ENCODE measurements at places on chromosomes 4 and X.

DNA sequence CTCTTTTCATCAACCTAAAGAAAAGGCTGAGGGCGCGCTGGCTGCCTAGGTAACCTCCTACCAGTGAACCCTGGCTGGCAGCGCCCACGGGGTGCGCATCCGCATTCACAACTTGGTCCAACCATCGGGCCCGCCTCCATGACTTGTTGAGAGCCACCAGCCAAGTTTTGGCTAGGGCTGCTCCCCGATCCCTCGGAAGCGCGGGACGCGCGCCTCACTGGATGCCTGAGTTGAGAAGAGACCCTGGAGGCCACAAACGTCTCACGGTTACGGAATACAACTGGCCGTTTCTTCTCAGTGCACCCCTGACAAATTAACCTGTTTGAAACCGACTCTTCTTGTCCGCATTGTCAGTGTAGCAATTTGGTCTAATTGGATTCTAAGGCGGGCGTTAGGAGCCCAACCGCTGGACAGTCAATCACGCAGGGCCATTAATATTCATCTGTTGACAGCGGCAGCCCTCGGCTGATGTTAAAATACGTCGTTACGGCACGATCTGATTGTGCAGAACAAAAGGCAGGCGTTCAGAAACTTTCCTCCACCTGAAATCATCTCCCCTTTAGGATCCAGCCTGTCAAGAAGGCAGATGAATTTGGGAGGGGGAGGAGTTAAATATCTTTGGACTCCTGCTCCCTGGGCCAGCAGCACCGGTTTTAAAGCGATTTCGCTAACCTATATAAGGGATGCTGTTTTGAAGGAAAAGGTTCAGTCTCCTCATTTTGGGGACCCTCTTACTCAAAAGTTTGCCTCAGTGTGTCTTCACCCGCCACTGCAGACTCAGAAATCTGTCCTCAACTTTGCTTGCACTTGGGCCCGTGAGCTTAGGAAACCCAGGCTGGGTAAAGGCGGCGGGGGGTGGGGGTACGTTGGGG, 1.2 kb downstream of the GPC3 start:
- no peak for DNase-seq

- no peak for DNase-seq
Measured at GRCh38 chr4:53321151-53321983, 44.5 kb downstream of the SCFD2 start.

DNA sequence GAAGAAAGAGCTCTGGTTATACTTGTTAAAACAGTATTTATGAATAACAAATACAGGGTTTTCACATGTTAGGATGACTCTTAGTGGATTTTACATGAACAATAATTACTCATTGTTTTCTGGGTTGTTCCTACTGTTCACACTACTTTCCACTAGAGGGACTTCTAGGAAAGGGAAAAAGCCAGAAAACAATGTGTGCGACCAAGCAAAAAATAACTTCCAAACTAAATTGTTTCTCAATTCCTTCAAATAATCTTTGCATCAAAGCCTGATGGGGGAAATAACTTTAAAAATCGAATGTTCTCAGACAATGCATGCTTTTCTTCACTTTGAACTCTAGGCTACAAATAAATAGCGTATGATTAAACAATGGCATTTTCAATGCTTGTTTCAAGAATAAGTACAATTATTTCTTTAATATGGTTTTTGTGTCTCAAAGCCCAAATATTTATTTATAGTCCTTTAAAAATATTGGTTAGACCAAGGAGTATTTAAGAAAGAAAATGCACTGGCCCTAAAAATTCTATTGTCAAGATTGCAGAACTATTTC, 72.1 kb upstream of the ETNPPL start:
- DNase-seq = no peak

GRCh38 chr4:124903995-124904722, 191.6 kb upstream of the ANKRD50 start:
- DNase-seq = no peak

DNA sequence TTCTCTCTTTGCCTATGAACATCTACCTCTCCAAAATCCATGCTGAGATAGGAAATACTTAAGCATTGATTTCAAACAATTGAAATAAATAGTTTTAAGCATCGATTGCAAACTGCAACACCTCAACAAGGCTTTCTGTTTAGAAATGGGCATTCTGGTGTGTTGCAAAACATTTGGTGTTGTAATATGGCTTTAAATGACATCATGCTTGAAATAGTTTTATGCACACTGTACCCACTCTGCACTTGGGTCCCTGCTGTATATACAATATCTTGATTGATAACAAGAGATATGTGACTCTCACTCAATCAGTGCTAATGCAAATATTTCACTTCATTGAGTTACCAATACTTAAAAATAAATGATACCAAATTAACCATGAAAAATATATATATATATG, 964.9 kb upstream of the GRIA3 start:
- DNase-seq = no peak

DNA sequence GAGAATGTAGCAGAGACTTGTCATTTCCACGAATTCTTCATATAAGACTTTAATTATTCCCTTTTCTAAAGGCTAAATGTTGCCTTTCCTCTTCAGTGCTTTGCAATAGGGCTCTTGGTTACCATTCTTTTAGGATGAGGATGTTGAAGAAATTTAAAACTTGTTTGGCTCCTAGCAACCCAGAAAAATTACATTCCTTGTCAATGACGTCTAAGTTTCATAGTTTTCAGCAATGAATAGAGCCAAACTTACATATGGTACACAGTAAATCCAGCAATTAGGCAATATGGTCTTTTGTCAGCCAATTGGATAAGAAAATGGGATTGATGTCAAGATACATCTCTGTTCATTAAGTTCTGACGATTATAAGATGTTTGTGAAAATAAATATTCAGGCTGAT, 1639.6 kb upstream of the PCDH10 start:
- no peak for DNase-seq

DNA sequence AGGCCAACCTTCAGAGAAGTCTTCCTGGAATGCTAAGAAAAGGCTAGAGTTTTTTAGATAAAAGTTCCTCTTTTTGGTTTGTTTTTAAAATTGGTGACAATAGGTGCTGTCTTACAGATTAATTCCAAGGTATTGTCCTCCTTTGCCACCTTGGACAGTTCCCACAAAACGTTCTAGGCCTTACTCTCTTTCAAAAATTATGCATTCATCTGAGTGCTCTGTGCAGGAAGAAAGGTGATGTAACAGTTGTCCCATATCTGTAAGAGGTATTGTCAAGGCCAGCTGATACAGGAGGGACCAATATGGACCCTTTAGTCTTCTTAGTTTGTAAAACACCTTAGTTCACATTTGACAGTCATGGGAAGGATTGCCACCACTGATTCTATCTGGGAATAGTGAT, 15.9 kb upstream of the CXCL5 start:
- no peak for DNase-seq

DNA sequence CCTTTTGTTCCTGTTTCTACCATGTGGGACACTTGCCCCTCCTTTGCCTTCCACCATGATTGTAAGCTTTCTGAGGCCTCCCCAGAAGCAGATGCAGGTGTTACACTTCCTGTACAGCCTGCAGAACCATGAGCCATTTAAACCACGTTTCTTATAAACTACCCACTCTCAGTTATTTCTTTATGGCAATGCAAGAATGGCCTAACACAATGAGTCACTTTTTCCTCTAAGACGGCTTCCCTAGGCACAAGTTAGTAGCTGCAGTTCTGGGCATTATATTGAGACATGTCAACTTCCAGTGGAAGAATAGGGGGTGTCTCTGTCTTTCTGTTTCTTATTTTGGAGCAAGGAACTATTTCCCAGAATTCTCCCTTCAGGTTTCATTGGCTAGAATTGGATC, 32.9 kb upstream of the DIPK2B start:
- no peak for DNase-seq

- DNase-seq = no peak
Measured at GRCh38 chr4:20408611-20409010, 156.9 kb downstream of the SLIT2 start.

DNA sequence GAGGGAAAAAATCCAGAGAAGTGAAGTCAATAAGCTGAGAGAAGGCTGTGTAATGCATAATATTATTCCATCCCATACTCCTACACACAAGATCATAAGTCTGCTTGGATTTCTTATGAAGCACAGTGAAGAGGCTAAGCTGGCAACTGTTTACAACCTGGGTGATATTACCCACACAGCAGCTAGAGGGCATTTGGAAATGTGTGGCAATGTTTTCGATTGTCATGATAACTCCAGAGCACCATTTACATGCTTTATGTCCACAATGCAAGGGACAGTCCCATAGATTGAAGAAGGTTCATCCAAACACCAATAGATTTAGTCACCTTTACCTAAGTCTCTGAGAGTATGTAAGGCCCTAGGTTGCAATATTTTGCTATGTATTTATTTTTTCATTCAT, 412.2 kb downstream of the PPP3CA start:
- no peak for DNase-seq

DNA sequence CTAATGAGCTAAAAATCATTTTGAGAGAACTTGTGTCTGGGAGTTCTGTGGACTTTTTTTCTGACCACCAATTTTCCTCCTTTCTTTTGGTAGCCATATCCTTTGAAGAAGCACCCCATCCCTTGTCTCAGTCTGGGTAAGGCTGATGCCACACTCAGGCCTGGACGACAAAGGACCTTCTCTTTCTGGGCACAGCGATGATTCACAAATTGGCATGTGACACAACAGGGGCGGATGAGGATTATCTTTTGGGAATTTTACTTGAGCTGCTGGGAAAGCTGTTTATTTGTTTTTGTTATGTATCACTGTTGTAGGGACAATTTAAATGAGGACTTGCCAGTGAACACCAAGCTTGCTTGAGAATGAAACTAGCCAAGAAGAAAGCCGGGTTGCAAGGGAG, 233.4 kb upstream of the HAND2 start:
- DNase-seq = no peak

- DNase-seq = no peak
Measured at GRCh38 chr4:126762663-126763247, 870.0 kb upstream of the INTU start.

DNA sequence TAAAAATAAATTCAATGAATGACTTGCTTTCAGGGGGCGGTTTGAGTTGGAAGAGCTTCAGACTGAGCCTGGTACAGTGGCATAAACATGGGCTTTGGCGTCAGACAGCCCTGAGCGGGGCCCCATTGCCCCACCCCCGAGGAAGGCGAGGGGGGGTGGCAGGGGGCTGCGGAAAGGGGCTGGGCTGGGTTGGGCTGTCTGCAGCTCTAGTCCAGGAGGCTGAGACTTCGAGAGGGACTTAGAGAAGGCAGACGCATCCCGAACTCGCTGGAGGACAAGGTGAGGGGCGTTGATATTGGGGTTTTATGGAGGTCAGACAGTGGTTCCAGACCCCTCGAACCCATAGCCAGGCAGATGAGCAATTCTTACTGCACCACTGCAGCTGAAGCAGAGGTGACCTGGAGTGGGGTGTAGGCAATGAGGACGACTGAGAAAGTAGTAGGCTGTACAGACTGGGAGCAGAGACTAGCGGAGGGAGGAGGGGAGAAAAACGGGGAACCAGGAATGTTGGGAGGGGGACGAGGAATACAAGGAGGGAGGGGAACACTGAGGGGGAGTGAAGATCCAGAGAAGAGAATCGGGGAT, at the start of gene MAGED2:
MAGED2 (plus strand) TSS at position 222 of the 585 bp plus-strand sequence. CDS start 1,587 bp downstream, outside the sequence.
- DNase-seq = peak; percentile 54

GRCh38 chr4:118839221-118839927, 3.4 kb upstream of the SEC24D start:
- DNase-seq = no peak

- peak; percentile 1 for DNase-seq
Measured at GRCh38 chrX:75603833-75604232, 81.0 kb upstream of the ZDHHC15 start.

DNA sequence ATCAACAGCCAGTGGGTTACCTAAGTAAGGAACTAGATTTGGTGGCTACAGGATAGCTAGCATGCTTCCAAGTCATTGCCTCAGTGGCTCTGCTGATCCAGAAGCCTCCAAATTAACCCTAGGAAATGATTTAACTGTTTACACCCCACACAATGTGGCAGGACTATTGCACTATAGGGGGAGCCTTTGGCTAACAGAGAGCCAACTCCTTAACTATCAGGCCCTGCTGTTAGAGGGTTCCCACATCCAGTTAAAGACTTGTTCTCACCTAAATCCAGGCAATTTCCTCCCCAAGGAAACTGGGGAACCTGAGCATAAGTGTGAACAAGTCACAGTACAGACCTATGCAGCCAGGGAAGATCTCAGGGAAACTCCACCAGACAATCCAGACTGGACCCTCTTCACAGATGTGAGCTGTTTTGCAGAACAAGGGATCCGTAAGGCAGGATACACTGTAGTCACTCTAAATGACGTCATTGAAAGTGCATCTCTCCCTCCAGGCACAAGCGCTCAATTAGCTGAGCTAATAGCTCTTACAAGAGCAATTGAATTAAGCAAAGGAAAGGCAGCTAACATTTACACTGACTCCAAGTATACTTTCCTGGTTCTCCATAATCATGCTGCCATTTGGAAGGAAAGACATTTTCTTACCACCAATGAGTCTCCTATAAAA, 185.3 kb upstream of the SPOCK3 start:
- no peak for DNase-seq

- no peak for DNase-seq
Measured at GRCh38 chr4:33882246-33882990, 2361.9 kb downstream of the ARAP2 start.

DNA sequence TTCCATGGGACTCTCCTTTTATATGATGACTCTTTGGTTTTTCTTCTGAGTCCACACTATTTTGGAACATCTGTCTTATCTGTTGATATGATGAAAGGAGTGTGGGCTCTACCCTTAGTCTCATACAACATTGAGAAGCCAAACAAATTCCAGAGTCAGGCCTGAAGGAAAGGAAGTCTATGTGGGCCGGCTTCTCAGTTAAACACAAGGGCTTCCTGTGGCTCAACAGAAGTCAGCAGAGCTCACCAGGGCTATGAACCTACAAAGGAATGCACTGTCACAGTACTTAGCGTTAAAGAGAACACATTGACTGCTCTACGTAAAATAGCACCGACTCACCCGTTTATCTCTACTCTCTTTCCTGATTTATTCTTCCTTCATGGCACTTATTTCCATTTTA, 641.0 kb upstream of the FRG1 start:
- no peak for DNase-seq

DNA sequence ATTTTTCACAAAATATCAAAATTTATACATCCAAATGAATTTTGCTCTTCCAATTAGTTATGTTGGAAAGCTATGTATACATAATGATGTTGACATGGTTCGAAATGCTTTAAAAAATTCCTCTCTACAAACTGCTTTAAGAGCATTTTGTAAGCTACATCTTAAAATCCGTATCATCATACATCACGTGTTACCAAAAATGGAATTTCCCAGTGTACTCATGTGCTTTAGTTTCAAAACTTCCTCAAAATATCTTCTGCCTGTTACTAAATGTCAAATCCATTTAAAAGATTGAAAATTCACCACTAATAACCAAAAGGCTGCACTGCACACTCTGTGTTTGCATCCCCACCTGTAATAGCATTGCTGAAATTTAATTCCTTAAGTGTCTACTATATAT, 87.9 kb downstream of the WDFY3 start:
- no peak for DNase-seq

DNA sequence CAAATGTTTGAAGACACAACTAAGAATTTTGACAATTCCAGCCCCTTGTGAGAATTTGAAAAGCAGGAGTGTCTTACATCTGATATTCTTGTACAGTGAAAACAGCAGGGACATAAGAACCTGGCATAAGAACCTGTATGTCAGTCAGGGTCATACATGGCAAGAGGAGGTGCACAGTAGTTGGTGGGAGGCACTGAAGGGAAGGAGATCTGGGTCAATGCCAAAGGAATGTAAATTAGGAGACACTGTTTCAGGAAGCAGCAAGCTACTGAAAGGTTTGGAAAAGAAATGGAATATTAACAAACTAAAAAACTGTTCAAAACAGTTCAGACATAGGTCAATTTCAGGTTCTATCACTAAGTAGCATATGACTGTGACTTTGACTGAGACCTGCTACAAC, 25.0 kb upstream of the SPP1 start:
- no peak for DNase-seq
